ENCODE measurements at places on chromosomes 11 and 22.
A peak's percentile ranks its signal among the peaks of the same experiment; 100 is the strongest.

- DNase-seq = peak; percentile 89
Measured at GRCh38 chr22:45454275-45454674, 40.8 kb downstream of the RIBC2 start.

- no peak for DNase-seq
Measured at GRCh38 chr22:46050916-46051614, 74.1 kb upstream of the WNT7B start.

DNA sequence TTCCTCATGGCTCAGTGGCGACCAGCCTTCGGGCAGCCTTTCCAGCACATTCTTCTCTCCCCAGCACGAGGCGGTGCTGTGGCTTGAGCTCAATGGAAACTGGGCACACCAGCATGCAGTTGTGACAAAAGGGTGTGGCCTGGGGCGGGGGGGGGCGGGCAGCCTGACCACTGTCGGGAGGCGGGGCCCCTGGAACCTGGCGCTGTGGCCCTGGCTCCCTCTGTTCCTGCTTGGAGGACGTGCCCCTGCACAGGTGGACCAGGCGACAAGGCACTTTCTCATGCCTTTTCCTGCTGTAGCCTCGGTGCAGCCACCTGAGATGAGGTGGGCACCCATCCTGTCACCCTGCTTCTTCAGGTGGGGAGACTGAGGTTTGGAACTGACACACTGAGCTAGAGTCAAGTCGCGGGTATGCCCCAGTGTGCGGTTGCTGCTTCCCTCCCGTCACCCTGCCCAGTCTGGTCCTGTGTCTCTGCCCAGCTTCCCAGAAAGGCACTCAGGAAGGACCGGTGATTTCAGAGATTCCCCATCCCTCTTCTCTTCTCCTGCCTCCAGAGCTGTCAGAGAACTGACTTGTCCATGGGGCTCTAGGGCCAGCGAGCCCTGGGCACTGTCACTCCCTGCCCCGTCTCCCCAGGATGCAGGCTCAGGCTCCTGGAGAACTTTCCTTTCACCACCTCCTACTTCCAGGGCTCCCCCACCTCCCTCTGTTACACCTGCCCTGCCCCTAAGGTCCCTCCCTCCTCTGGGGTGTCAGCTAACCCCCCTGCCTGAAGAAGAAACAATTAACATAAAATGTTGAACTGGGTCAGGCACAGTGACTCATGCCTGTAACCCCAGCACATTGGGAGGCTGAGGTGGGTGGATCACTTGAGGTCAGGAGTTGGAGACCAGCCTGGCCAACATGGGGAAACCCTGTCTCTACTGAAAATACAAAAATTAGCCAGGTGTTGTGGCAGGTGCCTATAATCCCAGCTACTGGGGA, 9.9 kb downstream of the B3GAT1 start:
- no peak for DNase-seq

DNA sequence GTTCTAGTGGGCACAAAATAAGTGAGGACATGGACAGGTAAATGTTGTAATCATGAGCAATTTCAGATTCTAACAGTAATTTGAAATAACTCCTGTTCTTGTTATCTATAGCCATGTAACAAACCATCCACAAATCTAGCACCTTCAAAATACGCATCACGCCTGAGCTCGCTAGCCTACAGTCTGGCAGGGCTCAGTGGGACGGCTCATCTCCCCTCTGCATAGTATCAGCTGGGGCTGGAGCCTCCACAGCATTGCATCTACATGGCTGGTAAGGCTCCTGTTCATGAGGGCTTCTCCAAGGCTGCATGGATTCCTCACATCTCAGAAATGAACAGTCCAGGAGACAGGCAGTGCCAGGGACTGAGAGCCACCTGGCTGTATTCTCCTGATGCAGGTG, 112.6 kb downstream of the KCNQ1 start:
- no peak for DNase-seq
